Motor neuron (in vitro differentiated cells): ENCODE measurements at places on chromosomes 11 and 22.

DNA sequence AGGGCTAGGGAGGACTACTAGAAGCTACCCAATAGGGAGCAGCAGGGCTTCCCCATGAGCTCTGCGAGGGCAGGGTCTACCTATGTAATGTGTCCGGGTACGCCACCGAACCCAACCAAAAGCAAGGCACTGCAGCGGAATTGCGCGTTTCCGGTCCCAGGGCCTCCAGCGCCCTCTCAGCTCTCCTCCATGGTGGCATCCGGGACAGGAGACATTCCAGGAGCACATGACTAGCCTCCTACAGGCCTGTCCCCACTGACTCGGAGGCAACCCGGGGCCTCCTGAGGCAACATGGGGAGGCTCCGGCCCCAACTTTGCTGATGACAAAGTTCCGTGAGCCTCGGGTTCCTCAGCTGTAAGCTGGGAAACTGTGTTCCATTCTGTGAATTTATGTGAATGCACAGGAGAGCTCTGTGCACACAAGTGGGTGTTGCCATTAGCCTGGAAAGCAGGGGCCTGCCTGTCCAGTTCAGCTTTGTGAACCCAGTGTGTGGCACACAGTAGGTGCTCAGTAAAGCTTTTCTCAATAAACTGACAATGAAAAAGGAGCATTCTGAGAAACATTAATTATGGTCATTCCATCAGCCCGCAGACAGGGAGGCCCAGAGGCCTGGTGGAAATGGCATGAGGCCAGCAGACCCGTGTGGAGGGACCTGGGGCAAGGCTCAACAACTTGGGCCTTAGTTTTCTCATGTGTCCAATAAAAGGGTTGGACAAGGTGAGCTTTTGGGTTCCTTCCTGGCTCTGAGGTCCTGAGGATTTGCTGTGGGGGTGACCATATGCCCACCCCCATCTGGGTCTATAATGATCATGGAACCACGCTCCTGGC, 50.3 kb downstream of the CHRDL2 start:
- ATAC-seq, result no peak

DNA sequence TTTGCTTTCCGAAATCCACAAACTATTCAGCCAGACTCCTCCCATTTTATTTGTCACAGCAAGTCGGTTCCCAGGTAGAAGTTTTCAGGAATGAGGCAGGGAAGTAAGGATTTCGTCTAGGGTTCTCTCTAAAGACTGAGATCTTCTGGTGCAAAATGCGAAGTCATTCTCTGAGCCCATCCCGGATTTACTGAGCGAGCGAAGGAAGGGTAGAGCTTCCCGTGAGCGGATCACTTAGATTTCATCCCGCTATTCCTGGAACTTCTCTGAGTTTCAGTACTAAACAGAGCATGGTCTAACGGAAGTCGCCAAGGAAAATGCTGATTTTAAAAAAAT, 3.1 kb upstream of the CALCA start:
- ATAC-seq, result no peak

- no peak for ATAC-seq
Measured at GRCh38 chr22:17097062-17097461, 12.3 kb downstream of the IL17RA start.

DNA sequence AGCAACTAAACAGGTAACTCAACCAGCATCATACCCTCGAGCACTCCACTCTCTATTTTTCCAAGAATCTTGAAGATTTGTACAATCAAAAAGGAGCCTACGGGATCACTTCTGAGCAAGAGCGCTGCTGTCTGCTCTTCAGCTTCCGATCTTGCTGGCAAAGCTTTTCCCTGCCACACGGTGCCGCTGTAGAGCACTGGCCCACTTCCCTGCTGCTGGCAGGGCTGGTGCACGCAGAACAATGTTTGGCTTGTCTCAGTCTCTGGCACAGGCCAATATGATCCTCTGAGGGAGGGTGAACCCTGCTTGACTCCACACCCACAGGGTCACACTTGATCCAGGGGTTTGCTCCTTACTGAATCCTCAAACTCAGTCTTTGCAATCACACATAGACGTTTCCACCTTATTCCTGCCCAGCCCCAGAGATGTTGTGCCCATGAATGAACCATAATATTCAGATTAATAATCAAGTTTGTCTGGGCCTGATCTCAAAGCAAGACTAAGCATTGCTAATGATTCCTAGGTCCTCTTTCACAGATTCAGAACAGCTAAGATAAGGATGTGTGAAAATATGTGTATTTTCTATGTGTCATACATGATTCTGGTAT, 536.6 kb downstream of the SOX6 start:
- no peak for ATAC-seq

- ATAC-seq, result peak; percentile 81
Measured at GRCh38 chr11:36253238-36253637, 36.0 kb downstream of the COMMD9 start.

DNA sequence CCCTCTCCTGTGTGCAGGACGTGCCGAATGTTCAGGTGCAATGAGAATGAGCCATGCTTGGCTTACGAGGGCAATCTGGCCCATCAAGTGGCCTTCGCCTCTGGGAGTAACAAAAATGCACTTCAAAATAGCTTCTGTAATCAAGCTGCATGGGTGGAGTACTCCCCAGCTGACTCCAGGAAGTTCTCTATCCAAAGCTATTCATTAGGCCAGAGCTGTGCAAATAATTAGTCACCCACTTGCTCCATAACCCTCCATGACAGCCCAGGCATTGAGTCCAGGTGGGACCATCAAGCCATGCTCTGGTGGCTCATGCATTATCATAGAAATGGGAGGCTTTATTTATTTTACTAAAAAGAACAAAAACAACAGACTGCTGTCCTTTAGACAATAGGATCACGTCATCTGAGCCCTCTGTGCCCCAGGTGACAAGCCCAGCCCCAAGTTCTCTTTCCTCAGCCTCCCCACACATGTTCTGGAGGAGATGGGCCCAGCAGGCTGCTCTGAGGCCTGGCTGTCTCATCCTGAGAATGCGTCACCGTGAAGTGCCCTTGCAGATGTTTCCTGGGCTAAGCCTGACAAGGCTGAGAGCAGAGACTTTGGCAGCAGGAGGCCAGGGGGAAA, 244.7 kb downstream of the ETS1 start:
- peak; percentile 94 for ATAC-seq

DNA sequence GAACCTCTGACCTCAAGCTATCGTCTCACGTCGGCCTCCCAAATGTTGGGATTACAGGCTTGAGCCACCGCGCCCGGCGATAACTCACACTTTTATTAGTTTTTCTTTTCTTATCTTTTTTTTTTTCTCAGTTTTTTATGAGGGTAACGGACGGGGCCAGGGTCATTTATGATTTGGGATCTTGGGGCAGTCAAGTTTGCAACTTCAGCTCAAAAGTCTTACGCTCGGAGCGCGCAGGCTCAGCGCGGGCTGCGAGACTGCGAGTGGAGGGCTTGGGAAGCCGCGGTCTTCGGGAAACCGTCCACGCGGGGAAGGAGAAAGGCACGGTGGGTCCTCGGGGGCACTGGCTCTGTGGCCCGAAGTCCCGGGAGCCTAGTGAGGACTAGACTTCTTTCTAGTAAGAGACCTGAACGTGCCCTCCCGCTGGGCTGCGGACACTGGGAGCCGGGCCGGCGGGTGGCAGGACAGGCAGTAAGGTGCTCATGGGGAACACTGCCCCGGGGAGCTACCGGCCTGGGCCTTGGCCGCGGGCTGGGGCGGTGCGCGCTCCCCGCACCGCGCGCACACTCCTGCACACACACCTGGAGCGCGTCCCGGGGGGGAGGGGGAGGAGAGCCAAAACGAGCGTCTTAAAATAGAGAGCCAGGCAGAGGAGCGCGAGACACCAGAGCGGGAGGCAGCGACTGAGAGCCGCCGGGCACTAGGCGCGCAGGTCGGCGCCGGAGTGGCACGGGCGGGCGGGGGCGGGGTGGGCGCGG, 476 bp upstream of the BARX2 start:
- ATAC-seq, result peak; percentile 35

GRCh38 chr11:36540998-36541397, 26.8 kb upstream of the RAG1 start:
- no peak for ATAC-seq

GRCh38 chr11:61069427-61069826, 32.9 kb upstream of the CD5 start:
- no peak for ATAC-seq

DNA sequence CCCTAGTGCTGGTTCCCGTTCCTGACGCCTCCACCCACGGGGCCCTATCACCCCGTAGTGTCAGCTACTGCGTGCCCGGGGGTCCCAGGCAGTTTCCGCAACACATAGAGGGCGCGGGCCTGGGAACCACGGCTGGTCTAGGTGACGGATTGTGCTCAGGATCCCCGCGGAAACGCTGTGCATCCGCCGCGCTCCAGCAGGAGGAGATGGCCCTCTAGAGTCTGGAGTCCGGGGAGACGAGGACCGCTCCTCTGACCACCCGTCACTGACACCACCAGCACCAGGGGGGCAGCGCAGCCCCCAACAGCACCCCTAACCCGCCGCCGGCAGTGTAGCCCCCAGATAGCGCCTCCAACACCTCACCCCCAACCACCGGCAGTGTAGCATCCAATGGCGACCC, 4.4 kb upstream of the RFPL3 start:
- ATAC-seq, result no peak

DNA sequence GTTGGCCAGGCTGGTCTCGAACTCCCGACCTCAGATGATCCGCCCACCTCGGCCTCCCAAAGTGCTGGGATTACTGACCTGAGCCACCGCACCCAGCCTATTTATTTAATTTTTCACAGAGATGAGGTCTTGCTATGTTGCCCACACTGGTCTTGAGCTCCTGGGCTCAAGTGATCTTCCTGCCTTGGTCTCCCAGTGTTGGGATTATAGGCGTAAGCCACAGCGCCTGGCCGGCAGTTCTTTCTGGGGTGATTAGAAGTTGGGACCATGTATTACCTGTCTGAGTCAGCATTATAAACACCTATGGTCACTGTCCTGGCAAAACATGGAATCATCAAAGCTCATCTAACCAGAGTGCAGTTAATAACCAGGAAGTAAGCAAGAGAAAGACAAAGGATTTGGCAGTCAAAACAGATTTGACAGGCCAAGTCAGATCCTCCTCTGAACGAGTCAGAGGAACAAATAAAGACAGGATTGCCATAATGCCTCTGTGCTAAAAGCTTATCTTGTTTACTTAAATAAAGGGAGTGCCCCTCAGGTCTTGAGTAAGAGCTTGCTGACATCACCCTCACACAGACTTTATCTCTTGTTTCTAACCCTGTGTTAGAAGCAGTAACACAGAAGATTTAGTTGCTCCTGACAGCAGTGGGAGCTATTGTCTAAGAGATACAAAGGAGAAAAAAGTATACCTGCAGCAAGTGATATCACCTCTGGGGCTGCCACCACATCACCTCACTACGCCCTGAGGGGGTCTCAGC, 3.7 kb downstream of the SERPIND1 start:
- peak; percentile 96 for ATAC-seq

- ATAC-seq, result no peak
Measured at GRCh38 chr11:774873-775592, 2.3 kb downstream of the GATD1 start.

- ATAC-seq, result no peak
Measured at GRCh38 chr11:47941907-47942558, 38.3 kb upstream of the PTPRJ start.

- ATAC-seq, result no peak
Measured at GRCh38 chr11:47932544-47932943, 47.8 kb upstream of the PTPRJ start.

GRCh38 chr22:48869161-48869560, 958.5 kb downstream of the BRD1 start:
- ATAC-seq, result no peak

DNA sequence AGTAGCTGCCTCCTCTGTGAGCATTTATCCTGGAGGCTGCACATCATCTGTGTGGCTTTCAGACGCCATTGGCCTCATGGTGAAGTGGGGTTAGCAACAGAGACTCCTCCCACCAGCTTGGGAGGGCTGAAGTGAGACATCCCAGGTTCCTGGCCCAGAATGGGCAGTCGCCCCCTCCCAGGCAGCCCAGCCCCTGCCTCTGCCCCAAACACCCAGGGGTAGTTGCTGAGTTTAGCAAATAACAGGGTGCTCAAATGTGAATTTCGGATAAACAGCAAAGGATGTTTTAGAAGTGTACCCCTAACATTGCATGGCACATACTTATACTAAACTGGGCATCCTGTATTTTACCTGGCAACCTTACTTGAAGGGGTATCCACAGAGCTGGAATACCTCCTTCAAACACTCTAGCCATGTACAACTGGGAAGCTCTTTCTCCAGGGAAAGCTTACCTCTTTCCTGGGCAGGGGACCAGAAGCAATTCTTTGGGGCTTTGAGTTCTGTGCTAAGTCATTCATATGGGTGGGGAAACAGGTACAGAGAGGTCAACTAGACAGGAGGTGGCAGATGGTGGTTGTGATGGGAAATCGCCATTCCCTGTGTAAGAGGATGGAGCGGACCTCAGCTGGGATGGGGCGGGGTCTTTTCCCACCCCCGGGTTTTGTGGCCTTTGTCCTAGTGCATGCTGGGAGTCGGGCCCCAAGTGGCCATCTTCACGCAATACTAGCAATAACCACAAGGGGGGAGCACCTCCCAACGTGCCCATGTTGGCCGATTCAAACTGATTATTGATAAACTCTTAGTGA, 19.3 kb downstream of the MTFP1 start:
- peak; percentile 65 for ATAC-seq

DNA sequence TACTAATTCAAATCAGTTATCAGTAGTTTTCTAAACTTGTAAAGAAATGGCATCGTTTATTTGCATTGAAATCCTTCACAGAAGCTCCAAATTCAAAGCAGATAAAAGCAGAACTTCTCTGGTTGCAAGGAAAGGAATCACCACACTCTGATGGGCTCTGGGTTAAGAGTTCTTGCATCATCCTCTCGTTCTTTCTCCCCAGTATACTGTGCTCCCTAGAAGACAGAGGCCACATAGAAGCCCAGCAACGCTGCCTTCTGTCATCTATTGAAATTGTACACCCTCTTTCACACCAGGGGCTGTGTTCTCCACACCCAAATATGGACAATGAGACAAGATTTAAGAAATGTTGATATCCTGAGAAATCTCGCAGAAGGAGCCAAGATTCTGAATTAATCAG, 29.3 kb downstream of the FAT3 start:
- ATAC-seq, result peak; percentile 100

- ATAC-seq, result peak; percentile 91
Measured at GRCh38 chr22:42519525-42520401, at the start of gene RRP7A. Gene RRP7A (minus strand): TSS chr22:42519796. CDS start chr22:42519786, 10 bp downstream.

DNA sequence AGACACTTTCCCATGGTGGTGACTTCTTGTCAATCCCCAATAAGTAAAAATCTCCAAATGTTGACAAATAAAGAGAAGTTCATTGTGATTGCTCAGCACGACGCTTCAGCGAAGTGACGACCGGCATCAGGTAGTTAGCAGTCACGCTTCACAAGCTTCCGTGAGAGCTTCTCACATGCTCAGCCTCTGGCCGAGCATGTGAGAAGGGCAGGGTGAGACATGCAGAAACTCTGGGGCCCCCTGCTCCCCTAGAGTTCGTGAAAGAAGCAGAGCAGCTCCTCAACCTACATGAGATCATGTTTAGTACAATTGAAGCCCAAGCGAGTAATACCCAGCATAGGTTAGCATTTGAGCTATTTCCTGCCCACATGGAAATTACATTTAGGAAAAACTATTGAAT, 4.4 kb upstream of the C11orf16 start:
- ATAC-seq, result no peak

DNA sequence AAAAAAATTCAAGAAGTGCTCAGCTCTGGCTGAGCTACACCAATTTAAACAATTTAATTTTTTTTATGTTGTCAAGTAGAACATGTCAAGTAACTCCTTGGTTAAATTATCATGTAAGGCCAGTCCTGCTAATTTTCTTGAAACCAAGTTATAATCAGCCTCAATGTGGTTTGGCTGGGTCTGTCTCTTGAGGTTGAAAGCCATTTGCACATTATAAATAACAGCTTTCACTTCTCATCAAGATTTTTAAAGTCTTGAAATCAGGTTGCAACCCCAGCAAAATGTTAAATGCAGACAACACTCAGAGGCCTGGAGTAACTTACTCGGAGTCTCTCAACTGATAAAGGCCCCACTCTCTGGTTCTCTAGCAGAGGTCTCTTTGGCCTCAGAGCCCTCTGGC, 324.4 kb downstream of the BRD1 start:
- no peak for ATAC-seq
